ENCODE measurements at places on chromosomes 5 and 9.

- DNase-seq, result no peak
Observed at GRCh38 chr9:3962496-3962895, 337.4 kb downstream of the GLIS3 start.

DNA sequence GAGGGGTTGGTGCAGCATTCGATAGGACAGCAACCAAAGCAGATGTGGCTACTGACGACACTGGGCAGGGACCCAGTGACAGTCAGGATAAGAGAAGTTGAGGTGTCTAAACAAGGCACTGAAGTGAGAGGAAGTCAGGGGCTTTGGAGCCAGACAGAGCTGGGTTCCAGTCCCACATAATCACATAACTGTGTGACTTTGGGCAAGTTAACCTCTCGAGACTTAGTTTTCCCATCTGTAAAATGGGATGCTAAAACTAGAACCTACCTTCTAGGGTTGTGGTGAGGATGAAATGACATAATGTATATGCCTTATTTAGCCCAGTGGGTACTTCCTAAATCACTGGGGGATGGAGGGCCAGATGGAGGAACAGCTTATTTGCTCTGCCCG, 3.1 kb downstream of the ANGPTL2 start:
- no peak for DNase-seq

DNA sequence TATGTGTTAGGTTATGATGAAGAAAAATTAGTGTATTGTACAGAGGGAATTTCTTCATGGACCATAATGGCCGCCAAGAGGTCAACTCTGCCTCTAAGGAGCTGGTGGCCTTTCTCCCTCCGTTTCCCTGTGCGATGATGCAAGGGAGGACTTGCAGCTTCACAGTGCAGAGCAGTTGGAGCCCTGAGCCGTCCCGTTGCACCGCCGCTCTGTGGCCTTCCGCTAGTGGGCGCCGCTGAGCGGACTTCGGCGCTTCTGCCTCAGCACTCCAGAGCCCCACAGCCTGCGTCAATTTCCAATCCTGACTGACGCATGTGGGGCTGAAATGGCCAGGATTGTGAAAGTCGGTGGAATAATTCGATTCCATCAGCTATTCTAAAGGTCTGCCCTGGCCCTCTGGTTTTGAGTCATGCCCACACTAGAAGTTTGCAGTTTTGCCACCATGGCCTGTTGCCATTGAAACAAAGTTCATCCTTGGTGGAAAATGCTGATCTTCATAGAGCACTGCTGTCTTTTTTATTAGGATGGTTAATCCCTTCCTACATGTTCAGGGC, 22.7 kb upstream of the LECT2 start:
- DNase-seq, result no peak

DNA sequence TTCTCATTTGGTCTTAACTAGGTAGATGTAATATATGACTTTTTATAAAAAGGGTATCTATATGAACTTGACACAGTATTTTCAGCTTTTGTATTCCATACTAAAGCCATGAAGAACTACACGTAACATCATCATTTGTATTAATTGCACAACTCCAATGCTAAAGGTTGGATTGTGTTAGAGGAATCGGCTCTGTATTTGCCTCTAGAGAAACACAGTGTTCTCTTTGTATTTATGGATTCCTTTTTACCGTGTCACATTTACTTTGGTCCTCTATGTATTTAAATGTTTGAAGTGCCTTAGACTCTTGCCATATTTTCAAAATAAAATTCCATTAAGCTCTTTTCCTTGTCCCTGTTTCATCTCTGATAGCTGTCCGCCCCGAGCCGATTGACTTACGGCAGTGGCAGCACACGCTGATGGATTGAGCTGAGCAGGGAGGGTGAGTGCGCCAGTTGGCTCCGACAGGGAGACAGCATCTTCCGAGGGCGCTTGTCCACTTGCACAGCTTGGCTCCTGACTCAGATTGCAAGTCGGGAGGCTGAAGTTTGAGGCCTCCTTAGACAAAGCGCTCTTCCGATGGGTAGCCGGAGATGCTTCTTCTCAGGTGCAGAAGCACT, 95.6 kb upstream of the DMRT1 start:
- DNase-seq, result peak; percentile 61

DNA sequence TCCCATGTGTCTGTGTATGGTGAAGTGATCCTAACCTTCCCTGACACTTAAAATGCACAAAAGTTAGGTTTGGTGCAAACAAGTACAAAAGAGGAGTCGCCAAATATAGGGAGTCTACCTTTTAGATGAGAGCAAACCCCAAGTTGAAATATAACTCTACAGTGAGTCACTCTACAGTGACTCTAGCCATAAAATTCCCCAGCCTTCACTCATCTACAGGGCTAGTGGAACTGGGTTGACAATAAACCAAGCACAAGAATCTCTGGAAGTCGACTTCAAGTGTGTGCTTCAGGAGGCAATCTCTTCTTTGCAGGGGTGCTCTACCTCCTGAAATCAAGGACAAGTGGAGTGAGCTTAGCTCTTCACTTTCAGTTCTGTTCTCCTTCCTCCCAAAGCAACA, 3.3 kb downstream of the SHISAL2B start:
- no peak for DNase-seq

DNA sequence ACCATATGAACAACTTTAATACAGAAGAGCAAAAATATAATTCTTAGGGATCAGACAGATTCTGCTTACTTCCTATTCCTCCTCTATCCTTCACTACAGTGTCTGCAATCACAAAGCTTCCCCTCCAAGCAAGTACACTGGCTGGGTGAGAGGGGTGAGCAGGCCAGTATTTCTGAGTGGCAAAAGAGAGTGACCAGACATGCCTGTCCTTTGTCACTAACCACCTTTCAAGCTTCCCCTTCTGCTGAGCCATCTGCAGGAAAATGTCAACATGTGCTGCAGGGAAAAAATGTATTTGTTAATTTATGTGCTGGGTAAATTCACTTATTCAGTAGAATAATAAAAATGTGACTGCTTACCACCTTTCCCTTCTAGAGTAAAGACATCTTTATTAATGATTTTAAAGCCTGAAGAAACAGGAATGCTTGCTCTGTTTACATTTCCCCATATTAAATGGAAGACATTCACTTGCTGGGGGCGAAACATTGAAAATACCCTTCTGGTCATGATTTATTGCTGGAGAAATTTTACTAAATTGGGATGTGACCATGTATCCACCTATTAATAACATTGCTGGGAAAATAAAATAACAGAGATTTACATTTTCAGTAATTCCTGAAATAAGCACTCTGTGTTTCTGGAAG, 84.9 kb downstream of the SPOCK1 start:
- DNase-seq, result no peak

GRCh38 chr9:127660886-127661741, 45.7 kb upstream of the CFAP157 start:
- DNase-seq, result no peak

DNA sequence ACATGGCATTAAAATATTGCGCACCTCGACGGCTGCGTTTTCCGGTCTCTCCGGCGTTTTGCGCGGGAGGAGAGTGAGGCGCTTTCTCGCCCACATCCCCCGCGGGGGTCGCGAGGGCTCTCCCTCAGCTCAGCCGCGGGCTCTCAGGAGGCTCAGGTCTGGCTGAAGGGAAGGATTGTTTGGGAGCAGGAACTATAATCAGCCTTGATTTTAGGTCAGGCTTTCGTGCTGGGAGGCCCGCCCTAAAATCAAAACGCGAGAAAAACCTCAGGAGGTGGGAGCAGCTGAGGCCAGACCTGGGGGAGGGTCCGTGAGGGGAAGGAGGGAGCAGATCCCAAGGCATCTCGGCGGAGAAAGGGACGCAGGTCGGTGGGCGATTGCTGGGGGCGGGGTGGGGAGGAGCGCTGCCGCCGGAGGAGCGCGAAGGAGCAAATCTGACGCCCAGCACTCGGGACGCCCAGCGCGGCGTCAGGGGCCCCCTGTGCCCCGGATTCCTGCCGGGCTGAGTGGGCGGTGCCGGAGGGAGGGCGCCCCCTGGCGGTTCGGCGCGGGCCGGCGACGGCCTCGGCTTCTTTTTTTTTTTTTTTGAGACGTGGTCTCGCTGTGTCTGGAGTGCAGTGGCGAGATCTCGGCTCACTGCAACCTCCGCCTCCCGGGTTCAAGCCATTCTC, 18.7 kb upstream of the RNF130 start:
- peak; percentile 88 for DNase-seq

GRCh38 chr5:132073231-132074013, at the start of gene CSF2:
TSS of gene CSF2 (plus strand) at chr5:132073789. CDS start at chr5:132073824, 35 bp downstream.
- DNase-seq, result no peak

DNA sequence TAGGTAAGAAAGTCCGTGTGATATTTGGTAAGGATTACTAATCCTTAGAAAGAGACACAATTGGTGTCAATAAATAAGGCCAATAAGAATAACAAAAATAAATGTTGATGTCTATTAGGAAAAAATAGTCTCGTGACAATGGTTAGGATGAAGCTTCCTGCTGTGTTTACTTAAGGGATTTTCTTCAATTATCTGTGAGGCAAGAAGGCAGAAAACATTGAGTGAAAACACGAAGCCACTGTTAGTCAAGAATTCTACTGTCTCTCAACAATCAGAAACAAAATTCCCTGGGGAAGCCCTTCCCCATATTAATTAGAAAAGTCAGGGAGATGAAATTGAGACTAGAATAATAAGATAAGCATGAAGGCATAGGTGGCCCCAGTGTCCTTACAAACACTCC, 149.0 kb downstream of the SYK start:
- DNase-seq, result no peak

GRCh38 chr5:106849266-106849665, 821.5 kb downstream of the EFNA5 start:
- DNase-seq, result no peak

DNA sequence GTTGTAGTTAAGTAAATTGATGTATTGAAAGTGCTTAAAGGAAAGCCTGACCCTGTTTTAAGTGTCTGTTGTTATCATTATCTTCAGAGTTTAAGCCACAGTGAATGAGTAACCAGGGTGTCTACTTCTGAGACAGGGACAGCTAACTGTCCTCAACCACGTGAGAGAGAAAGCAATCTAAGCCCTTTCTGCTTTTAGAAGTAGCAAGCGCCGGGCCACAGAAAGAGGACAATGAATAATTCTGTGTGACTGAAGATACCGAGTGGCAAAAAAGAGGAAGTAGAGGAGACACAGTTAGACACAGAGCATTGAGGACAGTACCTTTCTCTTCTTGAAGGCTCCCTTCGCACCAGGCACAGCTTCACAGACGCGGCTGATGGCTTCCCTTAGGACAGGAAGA, 86.3 kb downstream of the S1PR3 start:
- DNase-seq, result no peak

GRCh38 chr9:92245005-92245797, 48.3 kb downstream of the IARS1 start:
- peak; percentile 51 for DNase-seq

- DNase-seq, result peak; percentile 91
Observed at GRCh38 chr5:55160493-55161209, 680 bp downstream of the GPX8 start.

GRCh38 chr9:93436218-93436617, 15.3 kb upstream of the FAM120A start:
- DNase-seq, result no peak

- DNase-seq, result no peak
Observed at GRCh38 chr5:45376417-45376816, 319.8 kb downstream of the HCN1 start.

DNA sequence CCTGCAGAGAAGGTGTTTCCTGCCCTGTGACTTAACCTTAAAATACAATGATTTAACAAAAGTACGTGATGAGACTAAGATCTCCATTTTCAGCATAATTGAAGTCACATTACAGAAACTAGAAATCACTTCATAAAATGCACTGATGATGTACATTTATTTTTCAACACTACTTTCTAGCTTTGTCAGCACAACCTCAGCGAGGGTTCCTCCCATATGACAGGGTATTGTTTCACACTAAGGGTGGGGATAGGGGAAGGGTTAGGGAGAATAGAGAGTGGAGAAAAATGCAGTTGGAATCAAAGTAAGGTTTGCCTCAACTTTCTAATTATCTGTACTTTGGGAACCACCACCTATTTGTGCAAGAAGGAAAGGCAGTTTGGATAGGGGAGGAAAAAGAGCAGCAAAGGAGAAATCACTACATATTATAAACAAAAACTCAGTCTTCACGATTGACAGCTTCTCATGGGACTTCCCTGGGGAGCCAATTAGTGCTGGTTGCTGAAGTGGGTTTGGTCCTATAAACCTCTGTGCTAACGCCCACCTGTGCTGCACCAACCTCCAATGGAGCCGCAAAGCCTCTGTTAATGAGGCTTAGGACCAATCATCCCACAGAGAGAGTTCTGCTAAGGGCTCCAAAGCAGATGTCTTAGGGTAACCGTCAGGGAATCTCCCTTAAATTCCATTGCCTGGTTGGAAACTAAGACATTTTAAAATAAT, 369.2 kb upstream of the PDE4D start:
- DNase-seq, result no peak

DNA sequence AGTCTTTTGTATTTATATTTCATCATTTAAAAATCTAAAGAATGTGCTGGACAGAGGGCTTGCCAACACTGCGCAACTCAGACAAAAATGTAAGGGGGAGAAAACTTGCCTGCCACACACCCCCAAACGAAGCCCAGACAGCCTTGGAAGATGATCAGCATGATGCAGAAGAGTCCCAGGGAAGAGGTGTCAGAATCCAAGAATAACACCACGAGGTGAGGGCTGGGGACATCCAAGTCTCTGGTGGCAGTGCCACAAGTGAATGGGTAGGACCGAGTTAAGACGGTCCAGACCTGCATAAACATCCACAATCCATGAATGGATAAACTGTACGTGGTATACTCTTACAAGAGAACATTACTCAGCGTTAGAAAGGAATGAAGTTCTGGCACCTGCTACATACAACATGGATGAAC, 10.4 kb downstream of the EPB41L4B start:
- no peak for DNase-seq

- DNase-seq, result no peak
Observed at GRCh38 chr5:171986772-171987171, 19.7 kb downstream of the FBXW11 start.

DNA sequence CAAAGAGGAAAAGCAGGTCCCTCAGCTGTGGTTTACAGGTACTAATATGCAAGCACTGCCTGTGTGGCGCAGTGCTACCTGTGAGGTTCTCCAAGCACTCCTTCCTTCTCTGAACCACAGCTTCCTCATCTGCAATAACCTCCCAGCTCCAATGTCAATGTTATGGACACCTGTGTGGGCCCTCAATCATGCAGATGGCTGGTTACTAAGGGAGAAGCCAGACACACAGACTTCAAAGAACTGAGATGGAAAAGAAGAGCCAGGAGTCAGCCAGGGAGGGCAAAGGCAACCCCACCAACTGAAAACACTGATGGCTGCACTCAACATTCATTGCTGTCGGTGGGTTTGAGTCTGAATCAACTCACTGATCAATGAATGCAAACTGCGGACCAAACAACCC, 77.7 kb downstream of the NR6A1 start:
- DNase-seq, result no peak
